ENCODE measurements at places on chromosomes 16 and 17.

DNA sequence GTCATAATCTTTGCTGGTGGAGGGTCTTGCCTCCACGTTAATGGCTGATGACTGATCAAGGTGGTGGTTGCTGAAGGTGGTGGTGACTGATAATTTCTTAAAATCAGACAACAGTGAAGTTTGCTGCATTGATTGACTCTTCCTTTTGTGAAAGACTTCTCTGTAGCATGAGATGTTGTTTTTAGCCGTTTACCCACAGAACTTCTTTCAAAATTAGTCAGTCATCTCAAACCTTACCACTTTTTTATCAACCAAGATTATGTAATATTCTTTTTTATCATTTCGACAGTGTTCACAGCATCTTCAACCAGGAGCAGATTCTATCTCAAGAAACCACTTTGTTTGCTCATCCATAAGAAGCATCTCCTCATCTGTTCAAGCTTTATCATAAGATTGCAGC lies 5.9 kb downstream of the UQCRC2 start:
- DNase-seq = no peak

GRCh38 chr16:58411736-58412614 lies 19.7 kb downstream of the GINS3 start:
- no peak for DNase-seq

DNA sequence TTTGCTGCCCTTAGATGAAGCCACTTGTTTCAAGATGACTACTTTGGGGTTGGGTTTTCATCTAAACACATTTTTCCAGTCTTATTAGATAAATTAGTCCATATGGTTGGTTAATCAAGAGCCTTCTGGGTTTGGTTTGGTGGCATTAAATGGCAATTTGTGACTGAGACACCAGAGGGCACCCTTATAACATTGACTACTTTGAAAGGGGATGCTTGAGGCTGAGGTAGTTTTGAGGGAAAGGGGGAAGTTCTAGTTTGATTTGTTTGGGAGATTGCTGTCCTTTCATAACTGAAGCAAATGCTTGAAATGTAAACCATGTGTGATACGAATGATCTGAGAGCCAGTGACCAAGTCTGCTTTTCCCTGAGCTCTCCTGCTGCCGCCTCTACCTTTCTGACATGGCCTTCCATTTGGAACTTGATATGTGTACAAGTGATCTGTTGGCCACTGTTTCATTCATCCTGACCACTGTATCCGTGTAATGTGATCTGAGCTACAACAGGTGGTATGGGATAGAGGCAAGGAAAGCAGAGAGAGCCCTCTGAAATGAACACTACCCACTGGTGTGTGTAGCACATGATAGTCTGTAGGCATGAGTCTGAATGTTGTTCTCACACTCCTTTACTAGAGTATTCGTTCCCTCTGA lies 5.8 kb upstream of the RARA start:
- DNase-seq = peak; percentile 68

- DNase-seq = no peak
These were observed at the start of gene NOXO1 for GRCh38 chr16:1981398-1981836. TSS of gene NOXO1 (minus strand) at chr16:1981469. CDS start at chr16:1981179, 290 bp downstream.

GRCh38 chr16:86519007-86519648 lies 8.8 kb downstream of the FOXF1 start:
- no peak for DNase-seq

DNA sequence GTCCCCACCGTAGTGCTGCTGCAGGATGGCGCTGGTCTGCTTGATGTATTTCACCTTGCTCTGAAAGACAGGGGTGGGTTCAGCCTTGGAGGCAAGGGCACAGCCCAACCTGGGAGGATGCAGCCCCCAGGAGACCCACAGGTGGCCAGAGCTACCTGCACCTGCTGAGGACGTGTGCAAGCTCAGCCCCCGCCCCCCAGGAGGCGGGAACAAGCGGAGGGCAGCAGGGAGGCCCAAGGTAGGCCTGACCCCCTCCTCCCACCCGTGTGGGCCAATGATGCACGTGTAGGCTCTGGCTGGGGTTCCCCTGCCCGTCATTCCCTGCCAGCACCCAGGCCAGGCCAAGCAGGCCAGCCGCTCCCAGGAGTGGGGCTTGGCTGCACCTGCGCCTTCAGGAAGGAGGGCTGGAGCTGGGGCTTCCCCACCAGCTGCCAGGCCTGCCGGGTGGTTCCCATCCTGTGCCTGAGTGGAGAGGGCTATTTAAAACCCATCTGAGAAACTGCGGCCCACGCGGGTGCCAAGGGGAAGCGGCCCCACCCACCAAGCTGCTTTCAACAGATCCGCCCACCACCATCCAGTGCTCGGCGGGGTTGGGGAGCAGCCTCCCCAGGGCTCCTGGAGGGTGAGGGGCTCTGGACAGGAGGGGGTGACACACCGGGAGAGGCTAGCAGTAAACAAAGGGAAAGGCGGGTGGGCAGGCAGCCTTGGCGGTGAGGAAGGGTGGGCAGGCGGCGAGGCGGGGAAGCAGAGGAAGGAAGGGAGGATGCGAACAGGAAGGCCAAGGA lies 3.8 kb downstream of the NTHL1 start:
- no peak for DNase-seq

DNA sequence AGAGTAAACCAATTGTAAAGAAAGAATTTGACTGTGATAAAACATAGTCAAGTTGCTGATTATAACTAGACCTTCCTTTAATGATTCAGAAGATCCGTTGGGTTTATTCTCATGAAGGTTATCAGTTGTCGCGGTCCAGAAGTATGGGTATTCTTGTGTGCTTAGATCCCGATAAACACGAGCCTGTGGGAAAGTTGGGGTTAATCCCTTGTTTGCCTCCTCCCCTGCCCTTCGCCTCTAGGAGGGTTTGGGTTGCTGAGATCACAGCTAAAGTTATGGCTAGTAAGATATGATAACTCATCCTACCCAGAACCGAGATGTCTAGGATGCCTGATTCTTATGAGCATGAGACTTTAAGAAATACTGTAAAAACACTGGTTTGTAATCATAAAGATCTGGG lies 66.8 kb downstream of the GPRC5B start:
- DNase-seq = no peak

DNA sequence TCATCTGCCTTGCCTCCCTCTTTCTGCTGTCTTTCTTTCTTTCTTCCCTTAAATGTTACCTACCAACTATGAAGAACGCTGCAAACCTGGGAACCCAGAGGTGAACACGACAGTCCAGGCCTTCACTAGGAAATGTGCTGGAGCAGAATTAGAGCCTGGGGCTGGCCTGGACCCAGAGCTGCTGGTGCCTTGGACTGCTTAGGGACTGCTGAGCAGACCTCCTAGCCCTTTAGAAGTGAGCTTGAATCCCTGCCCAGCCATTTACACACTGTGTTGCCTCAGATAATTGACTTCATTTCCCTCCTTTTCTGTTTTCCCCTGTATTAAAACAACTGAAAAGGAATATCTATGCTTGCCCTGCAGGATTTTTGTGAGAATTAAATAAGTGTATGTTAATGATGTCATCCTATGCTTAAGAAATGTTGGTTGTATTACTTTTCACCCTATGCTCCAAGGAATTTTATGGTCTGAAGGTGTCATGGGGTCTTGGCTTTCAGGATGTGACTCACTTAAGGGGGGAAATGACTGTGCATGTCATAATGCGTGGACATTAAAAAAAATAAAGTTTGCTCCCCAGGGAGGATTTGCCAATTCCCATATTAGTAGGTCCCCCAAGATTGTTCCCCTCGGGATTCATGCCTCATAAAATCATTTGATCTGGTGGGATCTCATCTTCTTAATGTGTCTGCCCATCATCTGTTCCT lies 11.5 kb downstream of the CDH13 start:
- DNase-seq = peak; percentile 93

- no peak for DNase-seq
These were observed 14.6 kb upstream of the DUS1L start for GRCh38 chr17:82080048-82080788.

DNA sequence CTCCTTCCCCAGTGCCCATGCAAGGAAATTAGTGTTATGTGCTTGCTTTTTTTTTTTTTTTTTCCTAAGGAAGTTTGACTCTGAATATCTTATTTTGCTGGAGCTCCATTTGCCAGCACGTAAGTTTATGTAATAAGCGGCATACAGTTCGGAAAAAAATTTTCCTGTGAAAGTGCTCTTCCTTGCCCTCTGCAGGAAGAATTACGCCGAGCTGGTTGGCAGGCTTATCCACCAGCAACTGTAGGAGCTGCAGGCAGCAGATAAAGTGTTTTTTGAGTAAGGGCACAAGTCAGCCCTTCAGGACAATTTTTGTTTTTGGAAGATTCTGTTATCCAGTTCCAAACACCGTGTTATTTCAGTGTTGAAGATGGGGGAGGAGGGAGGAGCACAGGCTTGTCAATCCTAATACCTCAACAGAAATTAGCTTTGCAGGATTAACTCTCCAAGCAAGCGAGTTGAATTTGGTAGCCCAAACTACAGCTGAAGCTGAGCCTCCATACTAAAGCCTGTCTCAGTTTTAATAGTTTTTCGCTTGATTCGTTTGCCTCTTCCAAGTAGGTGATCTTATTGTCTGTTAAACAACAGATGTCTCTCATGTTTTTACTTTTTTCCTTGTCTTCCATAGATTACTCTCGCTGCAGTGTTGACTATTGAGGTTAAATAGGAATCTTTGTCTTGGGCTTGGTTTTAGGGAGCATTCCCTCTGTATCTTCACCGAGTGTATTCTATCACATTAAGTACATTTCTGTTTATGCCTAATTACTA lies 1.1 kb downstream of the SPECC1 start:
- peak; percentile 72 for DNase-seq

DNA sequence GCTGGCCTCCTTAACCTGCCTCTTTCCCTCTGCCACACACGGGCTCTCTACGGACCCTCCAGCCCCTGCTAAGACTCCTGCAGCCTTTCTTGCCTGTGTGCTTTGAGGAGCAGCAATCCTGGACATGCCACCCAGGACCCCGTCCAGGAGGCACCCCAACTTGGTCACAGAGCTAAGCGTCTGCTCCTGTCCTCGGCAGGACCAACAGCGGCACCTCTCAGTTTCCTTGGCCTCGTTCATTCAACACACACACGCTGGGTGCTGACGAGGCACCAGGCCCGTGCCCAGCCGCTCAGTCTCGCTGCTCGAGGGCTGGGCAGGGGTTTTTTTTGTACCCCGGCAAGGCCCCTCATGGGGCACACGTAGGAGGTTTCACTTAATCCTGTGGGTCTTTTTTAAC lies 15.2 kb downstream of the RPH3AL start:
- no peak for DNase-seq

- DNase-seq = peak; percentile 18
These were observed at the start of gene NPTX1 for GRCh38 chr17:80475910-80476876. TSS of gene NPTX1 (minus strand) at chr17:80476607. CDS start at chr17:80476446, 161 bp downstream.

- peak; percentile 11 for DNase-seq
These were observed 31.3 kb downstream of the ZC3H18 start for GRCh38 chr16:88601313-88602036.

- no peak for DNase-seq
These were observed 368.1 kb downstream of the C16orf95 start for GRCh38 chr16:86949116-86949515.

GRCh38 chr17:62109378-62109902 lies 44.4 kb upstream of the MED13 start:
- DNase-seq = peak; percentile 88

GRCh38 chr16:28011971-28012445 lies 51.5 kb downstream of the GSG1L start:
- no peak for DNase-seq

- peak; percentile 47 for DNase-seq
These were observed 5.5 kb upstream of the CACNG5 start for GRCh38 chr17:66829386-66829864.

- no peak for DNase-seq
These were observed 40.6 kb upstream of the CPNE2 start for GRCh38 chr16:57051696-57052228.

- no peak for DNase-seq
These were observed 56.6 kb downstream of the BAHCC1 start for GRCh38 chr17:81451823-81452222.

Measured in M059J (cell line).